ENCODE measurements at places on chromosomes 1 and 21.

GRCh38 chr1:19533626-19534025 is 48.3 kb upstream of the CAPZB start:
- no peak for DNase-seq

DNA sequence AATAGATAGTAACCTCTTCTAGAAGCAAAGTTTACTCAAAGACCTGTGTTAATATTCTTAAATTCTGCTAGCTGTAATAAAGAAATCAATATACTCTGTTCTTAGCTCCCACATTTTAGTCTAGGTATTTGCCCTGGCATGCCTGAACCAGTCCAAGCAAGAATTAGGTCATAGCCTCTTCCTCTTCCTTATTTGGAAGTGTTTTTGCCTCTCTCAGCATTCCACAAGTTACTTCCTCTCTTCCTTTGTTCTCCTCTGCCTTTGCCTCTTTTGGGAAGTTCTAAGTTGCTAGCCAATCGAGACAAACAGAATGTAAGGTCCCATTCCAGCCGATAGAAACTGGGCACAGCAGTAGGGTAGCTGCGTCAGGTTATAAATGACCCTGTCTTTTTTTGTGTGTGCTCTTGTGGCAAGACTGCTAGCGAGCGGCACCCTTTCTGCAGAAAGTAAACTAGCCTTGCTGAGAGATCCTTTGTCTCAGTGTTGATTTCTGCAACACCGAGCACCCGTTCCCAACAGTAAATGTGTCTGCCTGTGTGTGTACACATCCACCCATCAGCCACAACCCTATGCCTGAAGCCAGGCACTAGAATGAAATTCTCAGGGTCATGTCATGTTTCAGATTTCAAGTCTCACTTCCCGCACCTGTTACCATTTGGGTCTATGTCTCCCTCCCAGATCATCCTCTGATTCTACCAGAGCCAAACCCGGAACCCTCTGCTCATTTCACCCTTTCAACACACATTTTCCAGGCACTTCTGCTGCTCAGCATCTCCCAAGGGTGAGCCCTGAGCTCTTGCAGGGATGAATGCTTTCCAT is 37.5 kb downstream of the LRRC3 start:
- DNase-seq: no peak

DNA sequence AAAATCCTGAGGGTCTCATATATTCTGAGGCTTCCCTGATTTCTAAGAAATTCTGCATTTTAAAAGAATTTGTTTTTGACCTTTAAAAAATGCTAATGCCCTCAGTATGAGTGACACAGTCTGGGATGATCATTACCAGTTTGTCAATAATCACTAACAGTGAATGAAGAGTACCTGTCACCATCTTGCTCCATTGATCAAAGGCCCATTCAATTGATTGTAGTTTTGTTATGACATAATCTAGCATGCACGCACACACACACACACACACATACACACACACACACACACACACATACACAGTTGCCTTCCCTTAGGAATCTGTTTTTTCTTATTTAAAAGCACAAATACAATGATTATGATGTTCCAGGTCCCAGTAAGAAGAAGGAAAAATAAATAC is 250.4 kb downstream of the NFIA start:
- no peak for DNase-seq

- no peak for DNase-seq
These were observed 44.1 kb downstream of the ESRRG start for GRCh38 chr1:216679108-216679507.

- no peak for DNase-seq
These were observed 17.8 kb upstream of the OVAAL start for GRCh38 chr1:180540697-180541594.

- no peak for DNase-seq
These were observed 4.8 kb upstream of the CAMSAP2 start for GRCh38 chr1:200733907-200734306.

DNA sequence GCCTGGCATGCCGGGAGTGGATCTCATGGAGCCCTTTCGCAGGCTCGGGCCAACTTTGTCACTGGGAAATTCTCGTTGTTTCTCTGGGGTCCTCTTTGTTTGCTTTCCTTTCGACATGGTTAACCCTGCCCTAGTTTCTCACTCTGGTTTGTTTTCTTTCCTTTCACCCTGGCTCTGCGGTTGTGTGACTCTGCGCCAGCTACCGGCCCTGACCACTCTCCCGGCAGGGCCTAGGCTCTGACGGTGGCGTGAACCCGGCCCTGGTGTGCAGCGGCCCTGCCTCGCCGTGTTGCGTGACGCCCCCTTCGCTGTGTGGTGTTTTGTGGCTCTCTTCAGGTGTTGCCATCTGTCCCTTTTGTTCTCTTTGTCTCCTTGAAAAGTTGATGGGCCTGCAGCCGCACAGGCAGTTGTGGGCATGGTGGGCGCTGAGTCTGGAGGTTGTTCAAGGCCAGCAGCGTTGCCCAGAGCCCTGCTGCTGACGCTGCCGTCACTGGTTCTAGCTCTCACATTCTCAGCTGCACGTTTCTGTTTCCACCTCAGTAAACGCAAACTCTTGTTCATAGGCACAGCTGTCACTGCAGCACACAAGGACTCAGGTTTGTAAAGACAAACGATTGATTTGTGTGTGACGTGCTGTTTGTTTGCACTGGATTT is 64.6 kb upstream of the DIP2A start:
- no peak for DNase-seq

- no peak for DNase-seq
These were observed 78.9 kb downstream of the DSCAM start for GRCh38 chr21:40768056-40768455.

DNA sequence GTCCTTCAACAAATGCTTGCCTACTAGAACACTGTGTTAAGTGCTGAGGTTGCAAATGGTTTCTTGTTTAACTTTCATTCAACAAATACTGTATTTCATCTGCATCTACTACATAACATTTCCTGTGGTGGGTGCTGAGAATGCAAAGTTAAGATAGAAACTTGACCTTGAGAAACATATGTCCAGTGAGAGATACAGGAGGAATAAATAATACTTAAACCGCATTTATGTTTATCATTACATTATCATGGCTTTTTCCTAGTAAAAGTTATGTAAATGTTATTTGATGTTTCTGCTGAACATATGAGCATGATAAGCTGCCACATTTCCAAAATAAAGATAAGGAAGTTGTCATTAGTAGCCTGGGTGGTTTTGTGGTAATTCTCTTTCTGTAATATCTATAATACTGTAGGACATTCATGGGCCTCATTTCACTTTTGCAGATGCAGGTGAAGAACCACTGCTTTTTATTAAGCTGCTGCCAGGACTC is 590.4 kb downstream of the PLPP3 start:
- DNase-seq: no peak

- no peak for DNase-seq
These were observed 641.2 kb downstream of the PTPRC start for GRCh38 chr1:199279872-199280645.

DNA sequence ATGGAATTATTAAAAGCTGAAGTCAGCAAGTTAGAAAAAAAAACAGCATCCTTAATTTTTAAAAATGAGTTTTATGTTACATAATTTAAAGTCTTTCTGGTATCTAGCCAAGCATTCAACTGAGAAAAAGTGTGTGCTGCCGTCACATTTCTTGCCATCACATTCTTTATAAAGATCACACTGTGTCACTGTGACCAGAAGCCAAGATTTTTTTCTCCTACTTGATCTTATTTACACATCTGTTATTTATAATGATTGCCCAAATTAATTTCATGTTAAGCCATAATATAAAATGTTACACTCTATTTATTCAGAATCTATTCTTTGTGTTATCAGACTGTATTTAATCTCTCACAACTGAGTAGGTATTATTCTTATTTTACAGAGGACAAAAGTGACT is 1603.7 kb downstream of the PLA2G4A start:
- no peak for DNase-seq

- DNase-seq: peak; percentile 15
These were observed 644 bp downstream of the UBE4B start for GRCh38 chr1:10033359-10033845.

GRCh38 chr1:56469640-56470371 is 109.6 kb downstream of the PLPP3 start:
- no peak for DNase-seq

DNA sequence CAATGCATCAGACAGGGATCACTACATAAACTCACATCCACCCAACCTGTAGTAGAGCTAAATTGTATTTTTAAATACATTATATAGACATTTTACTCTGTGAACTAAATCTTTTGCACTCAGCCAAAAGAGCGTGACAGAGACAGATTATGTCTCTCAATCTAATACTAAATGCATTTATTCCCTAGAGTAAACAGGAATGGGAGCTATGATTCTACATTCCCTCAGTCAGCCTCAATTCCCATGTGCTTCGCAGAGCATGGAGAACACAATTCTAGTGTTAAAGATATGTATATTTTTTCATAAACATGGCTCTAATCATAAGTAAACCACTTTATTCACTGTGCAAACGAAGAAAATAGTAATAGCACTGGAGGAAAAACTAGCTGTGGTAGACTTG is 16.5 kb downstream of the PIGK start:
- no peak for DNase-seq

DNA sequence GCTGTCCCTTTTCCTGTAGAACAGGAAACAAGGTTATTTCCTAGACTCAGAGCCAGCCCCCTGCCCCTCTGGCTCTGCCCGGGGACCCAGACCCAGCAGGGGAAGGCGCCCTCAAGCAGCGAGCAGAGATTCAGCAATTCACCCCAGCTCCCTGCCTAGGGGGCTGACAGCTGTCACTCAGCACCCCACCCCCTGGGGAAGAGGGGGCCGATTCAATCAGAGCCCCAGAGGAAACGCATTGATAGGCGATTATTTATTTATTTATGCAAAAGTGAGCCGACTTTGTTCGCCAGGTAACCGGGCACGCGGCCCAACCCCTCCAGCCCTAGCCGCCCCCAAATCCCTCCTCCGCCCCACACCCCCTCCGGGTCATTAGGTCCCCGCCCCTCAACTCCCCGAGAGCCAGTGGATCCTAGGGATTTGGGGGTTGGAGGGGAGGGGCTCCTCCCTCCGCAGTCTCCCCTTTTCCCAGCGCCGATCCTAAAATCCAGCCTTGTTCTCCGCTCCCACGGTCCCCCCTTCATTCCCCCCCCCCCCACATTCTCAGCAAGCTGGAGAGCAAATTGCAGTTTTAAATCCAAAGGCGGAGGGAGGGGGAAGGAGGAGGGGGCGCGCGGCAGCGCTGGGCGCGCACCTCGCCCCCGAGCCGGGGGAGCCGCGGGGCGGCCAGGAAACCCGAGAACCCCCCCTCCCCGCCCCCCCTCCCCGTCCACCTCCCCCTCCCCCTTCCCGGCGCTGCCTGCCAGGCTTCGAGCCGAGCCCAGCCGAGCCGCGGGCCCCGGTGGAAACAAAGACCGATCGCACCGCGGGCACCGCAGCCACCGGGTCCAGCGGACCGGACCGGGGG is 1.3 kb downstream of the AHDC1 start:
- DNase-seq: peak; percentile 33

DNA sequence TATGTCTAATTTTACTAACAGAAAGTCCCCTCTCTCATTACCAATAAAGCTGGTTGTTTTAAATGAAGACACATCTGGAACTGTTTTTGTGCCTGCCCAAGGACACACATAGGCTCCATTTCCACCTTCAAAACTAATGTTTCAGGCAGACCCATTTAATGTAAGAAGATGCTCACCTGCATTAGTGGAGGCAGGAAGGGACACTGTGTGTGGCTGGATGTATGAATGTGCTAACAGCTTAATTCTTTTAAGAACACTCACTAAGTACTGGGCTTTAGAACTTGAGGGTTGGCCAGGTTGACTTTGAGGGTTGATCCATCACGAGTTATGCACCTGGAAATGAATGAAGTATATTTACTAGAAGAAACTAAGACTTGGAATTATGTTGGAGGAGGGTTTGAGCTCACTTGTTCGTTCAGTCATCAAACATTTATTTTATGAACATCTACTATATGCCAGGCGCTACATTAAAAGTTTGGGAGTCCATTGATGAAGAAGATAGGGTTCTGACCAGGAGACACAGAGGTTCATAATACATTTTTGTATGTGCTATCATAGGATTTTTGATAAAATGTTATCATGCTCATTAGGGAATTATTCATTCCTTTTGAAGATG is 5.4 kb downstream of the JUN start:
- no peak for DNase-seq

- DNase-seq: no peak
These were observed 7.5 kb downstream of the PUM1 start for GRCh38 chr1:31058012-31058411.

DNA sequence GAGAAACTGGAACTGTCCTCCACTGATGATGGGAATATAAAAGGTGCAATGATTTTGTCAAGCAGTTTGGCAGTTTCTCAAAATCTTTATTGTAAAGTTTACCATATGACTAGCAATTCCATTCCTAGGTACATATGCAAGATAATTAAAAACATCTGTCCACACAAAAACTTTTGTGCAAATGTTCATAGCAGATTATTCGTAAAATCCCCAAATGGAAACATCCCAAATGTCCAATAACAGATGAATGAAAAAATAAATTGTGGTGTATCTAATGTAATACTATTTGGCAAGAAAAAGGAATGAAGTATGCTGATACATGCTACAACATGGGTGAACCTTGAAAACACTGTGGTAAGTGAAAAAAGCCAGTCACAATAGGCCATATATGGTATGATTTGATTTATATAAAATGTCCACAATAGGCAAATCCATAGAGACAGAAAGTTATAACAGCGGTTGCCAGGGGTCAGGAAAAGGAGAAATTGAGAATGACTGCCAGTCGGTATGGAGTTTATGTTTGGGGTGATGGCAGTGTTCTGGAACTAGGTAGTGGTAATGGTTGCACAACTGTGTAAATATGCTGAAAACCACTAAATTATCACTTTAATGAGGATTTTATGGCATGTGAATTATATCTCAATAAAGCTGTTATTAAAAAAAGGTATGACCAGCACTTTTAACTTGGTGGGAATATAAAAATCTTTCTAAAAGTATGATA is 81.7 kb upstream of the BEND5 start:
- no peak for DNase-seq

DNA sequence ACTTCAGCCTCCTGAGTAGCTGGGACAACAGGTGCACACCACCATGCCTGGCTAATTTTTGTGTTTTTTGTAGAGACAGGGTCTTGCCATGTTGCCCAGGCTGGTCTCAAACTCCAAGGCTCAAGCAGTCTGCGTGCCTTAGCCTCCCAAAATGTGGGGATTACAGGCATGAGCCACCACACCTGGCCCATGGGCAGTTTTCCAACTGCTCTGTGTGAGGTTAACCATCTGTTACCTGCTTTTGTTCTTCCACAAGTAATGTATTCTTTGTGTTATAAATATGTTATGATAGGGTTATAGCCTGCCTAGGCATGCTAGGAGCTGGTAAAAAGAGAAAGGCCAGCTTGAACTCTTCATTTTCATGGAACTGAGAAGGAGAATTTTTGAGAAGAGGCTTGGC is 30.7 kb downstream of the TUFT1 start:
- DNase-seq: no peak

All from progenitor cell of endocrine pancreas (in vitro differentiated cells).